ENCODE measurements at places on chromosomes 2 and 18.

DNA sequence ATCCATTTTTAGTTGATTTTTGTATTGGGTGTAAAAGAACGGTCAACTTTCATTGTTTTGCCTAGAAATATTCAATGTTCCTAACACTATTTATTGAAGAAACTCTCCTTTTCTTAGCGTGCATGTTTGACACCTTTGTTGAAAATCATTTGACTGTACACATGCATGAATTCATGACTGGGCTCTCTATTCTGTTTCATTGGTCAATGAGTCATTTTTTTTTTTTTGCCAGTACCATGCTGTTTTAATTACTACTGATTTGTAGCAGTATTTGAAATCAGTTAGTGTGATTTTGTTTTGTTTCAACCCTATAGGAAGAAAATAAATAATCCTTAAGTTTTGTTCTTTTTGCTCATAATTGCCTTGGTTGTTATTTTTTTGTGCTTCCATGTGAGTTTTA, 828.7 kb downstream of the SUCLG1 start:
- no peak for DNase-seq

DNA sequence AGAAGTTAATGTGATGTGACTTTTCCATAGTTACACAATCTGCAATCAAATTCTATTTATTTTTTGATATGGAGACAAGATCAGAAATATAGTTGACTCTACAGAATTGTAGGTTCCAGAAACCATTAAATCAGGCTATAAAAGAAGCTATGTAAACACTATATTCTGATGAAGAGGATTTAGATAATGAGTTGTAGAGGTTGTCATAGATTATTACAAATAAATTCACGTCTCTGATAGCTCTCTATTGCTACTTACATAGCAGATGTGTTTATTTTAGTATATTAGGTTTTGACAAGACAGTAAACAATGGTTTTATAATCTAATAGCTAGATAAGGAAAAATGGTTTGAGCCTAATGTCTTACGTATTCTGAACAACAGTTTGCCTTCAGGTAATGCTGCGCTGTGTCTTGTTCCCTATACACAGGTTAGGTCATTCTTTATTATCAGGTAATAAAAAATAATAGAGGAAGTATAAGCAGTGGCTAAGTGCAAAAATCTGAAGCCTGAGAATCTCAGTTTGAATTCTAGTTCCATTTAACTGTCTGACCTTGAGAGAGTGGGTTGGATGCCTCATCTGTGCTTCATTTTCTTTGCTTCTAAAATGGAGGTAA, 93.4 kb downstream of the PPP1R1C start:
- DNase-seq, result no peak

DNA sequence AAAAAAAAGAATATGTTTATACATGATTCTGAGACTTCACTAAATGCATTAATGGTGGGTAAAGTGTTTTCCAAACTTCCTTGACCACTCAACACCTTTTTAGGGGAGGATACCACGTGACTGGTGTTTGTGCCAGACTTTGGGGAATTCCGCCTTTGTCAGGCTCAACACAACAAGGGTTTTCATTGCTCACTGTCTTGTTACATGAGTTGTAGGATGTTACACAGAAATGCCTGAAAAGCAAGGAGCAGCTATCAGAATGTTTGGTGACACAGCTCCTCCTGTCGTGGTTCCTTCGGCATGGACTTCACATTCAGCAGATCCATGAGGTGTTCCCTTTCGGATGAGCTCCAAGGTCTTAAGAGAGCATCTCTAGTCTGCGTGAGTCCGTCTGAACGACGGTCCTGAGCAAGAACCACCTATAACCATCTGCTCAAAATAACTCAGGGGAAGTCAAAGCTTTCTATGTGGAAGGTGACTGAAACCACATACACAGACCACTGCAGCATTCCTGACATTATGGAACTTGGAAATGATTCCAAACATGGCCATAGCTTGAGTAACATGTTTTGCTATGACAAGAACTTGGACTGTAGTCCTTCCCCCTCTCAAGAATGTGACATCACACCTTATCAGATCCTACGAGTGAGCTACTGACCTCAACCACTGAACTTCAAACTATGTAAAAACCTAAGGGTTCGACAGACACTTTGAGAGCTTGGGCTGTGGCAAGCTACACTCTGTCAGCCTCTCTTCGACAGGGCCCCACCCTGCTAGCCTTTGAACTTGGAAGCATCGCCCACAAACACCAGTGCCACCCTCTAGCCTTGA, 57.5 kb downstream of the MCFD2 start:
- no peak for DNase-seq

GRCh38 chr2:163626639-163627109, 109.1 kb downstream of the FIGN start:
- no peak for DNase-seq

GRCh38 chr2:85702172-85702571, 8.0 kb downstream of the GNLY start:
- DNase-seq, result no peak

GRCh38 chr2:205407984-205408383, 274.3 kb upstream of the NRP2 start:
- no peak for DNase-seq

DNA sequence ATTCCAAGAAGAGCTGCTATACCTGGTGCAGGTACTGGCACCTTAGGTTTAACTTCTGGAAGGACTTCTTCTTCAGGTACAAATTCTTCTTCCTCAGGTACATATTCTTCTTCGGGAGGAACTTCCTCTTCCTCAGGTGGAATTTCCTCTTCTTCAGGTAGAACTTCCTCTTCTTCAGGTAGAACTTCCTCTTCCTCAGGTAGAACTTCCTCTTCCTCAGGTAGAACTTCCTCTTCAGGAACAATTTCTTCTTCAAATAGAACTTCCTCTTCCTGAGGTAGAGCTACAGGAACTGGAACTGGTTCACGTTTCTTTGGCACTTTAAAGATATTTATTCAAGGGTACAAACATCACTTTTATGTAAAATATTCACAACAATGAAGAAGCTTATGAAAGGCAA, 129.6 kb downstream of the TTN start:
- DNase-seq, result no peak

DNA sequence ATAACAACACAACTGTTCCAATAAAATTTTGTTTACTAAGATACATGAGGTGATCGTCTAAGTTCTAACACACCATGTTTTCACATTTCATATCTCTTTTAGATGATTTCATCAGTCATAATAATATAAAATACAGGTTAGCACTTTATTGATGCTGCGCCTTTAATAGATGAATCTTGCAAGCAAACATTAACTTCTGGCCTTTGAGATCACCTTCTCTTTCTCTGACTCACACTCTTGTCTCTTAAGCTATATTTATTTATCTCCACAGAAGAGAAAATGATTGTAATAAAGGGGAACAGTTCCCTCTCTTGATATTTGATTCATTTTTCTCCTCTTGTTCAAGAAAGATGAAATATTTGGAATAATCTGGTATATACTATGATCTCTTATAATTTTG, 603.3 kb upstream of the POU3F3 start:
- DNase-seq, result no peak

- DNase-seq, result peak; percentile 78
Measured at GRCh38 chr2:181658444-181658843, 1.5 kb upstream of the CERKL start.

GRCh38 chr2:127612111-127612822, 33.7 kb upstream of the GPR17 start:
- DNase-seq, result no peak

DNA sequence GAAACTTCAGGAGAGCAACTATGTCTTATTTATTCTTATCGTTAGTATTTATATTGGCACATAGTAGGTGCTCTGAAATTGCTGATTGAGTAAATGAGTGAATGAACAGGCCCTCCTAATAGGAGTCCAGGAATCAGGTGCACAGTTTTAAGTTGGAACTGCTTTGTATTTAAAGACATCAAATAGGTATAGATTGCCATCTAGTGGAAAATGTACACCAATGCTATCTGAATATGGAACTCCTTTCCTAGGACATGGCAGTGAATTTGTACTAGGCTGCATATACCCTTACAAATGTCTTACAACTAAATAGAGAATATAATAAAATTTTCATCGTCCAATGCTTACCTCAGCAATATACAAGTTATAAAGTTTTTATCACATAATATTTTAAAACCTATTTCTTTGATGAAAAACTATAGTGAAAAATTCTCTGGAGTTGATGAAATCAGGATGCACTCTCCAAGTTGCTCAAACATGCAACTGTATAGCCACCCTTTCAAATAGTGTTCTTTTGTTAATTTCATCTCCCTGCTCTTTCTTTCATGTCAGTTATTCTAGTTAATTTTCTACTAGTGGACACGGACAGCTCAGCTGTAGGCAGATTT, 318.9 kb upstream of the SYT4 start:
- DNase-seq, result peak; percentile 32

DNA sequence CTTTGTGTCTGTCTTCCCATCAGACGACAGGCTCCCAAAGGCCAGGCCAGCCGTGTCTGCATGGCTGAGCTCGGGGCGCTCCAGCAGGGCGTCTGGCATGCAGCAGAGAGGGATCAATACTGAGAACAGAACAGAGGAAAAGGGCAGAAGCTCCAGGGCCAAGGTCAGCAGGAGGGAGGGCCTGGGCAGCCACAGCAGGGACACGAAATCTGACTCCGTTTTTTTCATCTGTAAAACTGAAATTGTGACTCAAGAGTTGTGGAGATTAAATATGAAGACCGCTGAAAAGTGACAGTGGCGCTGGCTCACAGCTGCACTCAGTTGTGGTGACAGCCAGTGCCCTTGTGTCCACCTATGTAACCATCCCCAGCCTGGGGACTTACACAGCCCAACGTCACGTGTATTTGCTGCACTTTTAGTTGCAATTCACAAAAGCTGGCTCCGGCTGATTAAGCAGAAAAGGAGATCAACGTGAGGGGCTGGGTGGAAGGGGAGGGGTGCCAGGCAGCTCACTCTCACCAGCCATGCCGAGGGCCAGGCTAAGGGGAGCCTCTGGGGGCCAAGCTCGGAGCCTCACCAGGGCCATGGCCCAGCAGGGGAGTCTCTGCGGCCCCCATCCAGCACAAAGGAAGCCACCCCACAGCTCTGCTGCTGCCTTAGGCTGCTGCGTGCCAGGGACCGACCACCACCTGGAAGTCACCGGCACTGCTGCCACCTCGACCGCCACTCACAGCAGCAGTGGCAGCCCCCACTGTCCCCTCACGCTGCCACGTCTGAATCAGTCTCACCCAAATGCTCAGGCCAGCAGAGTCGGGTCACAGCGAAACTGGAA, 74.7 kb downstream of the EIPR1 start:
- no peak for DNase-seq

DNA sequence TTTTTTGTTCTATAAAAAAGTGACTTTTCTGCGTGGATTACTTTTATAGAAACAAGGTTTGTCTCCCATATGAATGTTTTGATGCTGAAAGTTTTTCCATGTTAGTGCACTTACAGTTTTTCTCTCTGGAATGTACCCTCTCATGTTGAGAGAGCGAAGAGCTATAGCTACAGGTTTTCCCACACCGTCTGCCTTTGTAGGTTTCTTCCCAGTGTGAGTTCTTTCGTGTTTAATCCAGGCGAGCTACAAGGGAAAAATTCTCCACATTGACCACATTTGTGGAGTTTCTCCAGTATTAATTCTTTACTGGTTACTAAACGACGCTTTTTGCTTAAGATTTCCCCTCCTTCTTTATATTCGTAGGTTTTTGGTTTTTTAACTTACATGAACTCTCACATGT, 85.1 kb downstream of the ACSL3 start:
- no peak for DNase-seq

Measured in NCI-H1694 (cell line).